Natural killer cell treated with Interleukin-12 subunit alpha and Interleukin-12 subunit beta and Interleukin-15 and Interleukin-18, amount 100 ng/mL, for 72 hours (primary cell): ENCODE measurements at places on chromosomes 13 and 19. TPM values are rescaled to one million over a fixed set of nuclear protein-coding genes. Genes with fewer than 3 reads are reported as not detected.

GRCh38 chr13:51246418-51247277, 24.4 kb downstream of the FAM124A start:
- H3K27me3 ChIP-seq, result no peaks in the 10 kb centered on the region
- no peak overlapping the region for H3K4me3 ChIP-seq
- no peaks in the 10 kb centered on the region for H3K4me1 ChIP-seq
- H3K27ac ChIP-seq, result no peak overlapping the region
- no peaks in the 10 kb centered on the region for H3K36me3 ChIP-seq

DNA sequence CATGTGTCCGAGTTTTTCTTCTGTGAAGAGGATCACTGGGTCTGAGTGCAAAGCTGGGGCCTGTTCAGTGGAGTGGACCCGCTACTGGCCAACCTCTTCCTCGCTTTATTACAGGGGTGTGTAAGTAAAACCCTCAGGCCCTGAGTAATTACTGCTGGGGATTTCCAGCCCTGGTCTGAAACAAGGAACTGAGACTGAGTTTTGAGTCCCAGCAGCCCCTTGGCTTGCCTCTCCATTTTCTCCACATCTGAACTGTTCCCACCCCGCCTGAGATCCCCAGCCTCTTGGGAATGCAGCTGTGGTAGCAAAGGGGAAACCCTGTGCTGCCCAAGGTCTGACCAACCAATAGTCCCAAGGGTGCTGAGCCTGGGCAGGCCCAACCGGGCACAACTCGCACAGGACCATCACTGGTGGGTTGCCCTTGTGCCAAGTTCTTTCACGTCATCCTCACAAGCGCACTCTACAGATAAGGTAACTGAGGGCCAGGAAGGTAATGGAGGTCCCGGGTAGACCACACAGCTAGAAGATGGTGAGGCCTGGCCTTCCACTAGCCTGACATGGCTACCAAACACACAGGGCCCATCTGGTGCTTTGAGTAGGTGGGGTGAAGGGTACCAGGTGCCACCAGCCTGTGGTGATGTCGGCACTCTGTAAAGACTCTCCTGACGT, 13.7 kb upstream of the SLC35E1 start:
- peaks cover 70% of the 10 kb centered on the region for H3K4me1 ChIP-seq
- no peaks in the 10 kb centered on the region for H3K36me3 ChIP-seq
- DNase-seq, result peak; percentile 72

- DNase-seq, result no peak
- no peak overlapping the region for H3K27ac ChIP-seq
- no peak overlapping the region for H3K4me3 ChIP-seq
- peaks cover 24% of the 10 kb centered on the region for H3K4me1 ChIP-seq
Observed at GRCh38 chr13:100131863-100132574, 43.1 kb downstream of the PCCA start.

GRCh38 chr13:79581870-79582315, 100.9 kb downstream of the NDFIP2 start:
- DNase-seq, result no peak
- H3K27ac ChIP-seq, result no peak overlapping the region
- no peaks in the 10 kb centered on the region for H3K27me3 ChIP-seq
- peaks cover 6% of the 10 kb centered on the region for H3K36me3 ChIP-seq
- H3K4me3 ChIP-seq, result no peak overlapping the region
- H3K4me1 ChIP-seq, result no peaks in the 10 kb centered on the region

Gene C19orf33
- not detected for total RNA-seq

Gene CADM4
- 0.59 TPM for total RNA-seq

Gene DNAJB1
- 65.3 TPM for total RNA-seq

Gene CLDN10
- not detected for total RNA-seq
